ENCODE measurements at places on chromosomes 3 and 15.

- no peak for DNase-seq
These were observed 107.8 kb downstream of the MBNL1 start for GRCh38 chr3:152376351-152377183.

- no peak for DNase-seq
These were observed 59.2 kb downstream of the RSRC1 start for GRCh38 chr3:158169091-158169491.

GRCh38 chr15:62112616-62113593 lies 46.1 kb downstream of the C2CD4A start:
- no peak for DNase-seq

DNA sequence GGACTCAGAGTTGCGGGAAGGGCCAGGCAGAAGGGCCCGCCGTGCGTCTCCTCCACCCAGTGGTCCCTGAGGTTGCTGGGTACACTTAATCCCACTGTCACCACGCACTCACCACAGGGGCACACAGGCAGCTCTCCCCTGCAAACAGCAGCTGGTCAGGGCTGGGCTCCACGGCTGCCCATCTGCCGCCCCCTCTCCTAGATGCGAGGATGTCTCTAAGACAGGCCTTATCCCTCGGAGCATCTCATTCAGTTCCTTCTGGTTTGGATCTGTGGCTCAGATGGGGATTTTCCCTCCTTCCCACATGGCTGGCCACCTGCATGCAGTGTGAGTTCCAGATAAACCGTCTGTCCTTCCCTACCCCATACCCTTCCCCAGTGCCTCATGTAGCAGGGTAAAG lies 26.3 kb downstream of the MRPS11 start:
- no peak for DNase-seq

- DNase-seq = no peak
These were observed 15.7 kb downstream of the SCAANT1 start for GRCh38 chr3:63896332-63897030.

GRCh38 chr3:42689421-42690014 lies 4.2 kb downstream of the KLHL40 start:
- no peak for DNase-seq

DNA sequence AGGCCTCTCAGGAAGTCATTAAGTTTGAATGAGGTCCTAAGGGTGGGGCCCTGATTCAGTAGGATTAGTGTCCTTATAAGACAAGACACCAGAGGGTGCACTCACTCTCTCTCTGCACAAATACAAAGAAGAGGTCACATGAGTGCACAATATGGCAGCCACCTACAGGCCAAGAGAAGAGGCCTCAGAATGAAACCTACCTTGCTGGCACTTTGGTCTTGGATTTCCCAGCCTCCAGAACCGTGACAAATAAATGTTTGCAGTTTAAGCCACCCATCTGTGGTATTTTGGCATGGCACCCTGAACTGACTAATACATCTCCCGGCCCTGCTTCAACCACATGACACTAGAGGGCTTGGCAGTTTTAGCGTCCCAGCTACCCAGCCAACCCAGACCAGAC lies 73.9 kb upstream of the CHRNB4 start:
- DNase-seq = peak; percentile 12

- no peak for DNase-seq
These were observed 102.7 kb downstream of the GLDN start for GRCh38 chr15:51444112-51444511.

DNA sequence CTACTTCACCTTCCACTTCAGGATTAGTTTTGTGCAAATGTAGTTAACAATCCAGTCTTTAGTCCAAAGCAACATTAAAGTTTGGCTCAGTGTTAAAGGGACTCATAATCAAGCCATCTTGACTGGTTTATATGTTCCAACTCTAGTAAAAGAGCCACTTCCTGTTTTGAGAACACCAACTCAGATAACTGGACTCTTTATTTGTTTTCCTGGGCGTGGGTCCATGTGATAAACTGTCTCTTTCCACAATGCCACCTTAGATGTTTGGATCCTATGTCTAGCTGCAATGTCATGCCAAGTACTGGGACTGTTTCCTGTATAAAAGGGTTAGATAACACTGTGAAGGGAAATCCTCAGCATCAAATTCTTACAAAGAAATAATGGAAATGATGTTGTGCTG lies 545.0 kb downstream of the PYDC2 start:
- no peak for DNase-seq

DNA sequence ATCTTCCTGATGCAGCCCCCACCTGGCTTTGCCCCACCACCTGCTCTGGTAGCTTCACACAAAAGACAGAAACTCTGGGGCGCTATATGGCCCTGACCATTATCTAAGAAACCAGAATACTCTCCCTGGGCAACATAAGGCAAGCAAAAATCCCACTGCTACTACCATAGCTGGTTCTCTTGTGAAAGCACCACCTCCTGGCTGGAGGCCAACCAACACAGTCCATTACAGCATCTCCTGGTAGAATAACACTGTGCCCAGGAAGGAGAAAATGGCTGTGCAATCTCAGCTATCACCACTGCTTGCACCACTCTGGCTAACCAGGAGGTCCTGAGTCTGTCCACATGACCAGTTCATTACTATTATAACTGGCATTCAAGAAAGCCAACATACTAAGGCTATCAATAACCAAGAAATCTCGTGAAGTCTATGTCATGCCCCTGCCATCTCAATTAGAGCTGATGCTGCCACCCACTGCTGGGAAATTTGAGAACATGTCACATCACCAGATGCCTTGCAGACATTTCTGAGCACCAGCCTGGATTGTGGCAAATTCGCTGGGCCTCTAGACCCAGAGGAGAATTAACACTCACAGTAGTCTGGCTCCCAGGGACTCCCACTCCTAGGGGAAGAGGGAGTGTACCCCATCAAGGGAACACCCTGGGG lies 1114.8 kb downstream of the ROBO2 start:
- DNase-seq = no peak

GRCh38 chr15:62085740-62086139 lies 19.0 kb downstream of the C2CD4A start:
- DNase-seq = no peak

- no peak for DNase-seq
These were observed 163.1 kb downstream of the FMN1 start for GRCh38 chr15:33031324-33031821.

DNA sequence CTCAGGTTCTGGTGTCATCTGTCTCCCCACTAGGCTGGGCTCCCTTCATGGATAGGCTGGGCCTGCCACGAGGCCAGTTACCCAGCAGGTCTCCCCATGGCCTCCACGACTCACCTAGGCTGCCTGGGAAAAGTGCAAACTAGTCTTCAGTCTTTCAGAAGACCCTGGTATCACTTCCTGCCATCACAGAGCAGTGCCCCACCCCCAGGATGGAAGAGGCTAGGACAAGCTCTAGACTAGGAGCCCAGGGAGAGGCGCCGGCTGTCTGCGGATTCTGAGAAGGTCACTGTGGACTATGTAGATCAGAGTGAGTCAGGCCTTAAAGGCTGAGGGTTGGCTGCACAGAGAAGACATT lies 63.7 kb downstream of the CORO2B start:
- no peak for DNase-seq

DNA sequence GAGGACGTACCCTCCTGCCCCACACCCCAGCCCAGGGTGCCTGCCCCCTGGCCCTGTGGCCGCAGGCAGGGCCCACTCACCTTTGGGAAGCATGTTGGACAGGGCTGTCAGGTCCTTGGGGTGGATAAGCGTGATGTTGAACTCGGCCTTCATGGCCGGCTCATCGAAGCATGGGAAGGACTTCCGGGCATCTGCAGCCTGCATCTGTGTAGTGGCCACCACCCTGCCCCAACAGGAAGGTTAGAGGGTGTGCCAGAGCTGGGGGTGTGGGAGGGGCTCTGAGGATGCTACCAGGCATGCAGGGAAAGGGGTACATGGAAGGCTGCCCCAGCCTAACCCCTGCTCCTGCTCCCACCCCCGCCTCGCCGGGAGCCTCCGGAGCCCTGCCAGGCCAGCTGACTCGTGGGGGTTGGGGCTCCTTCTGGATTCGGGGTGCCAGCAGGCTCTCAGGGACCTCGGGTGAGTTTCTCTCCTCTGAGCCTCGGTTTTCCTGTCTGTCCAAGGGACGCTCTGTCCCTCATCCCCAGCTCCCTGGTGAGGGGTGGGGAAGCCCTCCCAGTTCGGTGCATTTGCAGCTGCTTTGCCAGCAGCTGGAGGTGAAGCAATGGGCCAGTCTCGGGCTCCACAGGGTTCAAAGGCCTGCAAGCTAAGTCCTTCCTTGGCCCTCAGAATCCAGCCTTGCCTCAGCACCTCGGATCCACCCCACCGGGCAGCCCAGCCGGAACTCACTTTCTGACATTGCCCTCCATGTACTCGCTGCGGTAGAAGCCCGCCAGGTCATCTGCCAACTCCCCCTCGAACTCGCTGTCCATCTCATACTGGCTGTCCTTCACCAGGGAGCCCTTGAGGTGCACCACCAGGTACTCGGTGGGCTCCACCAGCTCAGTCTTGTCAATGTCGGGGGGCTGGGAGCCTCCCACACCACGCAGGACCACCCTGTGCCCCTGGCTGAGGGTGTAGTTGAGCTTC lies 9.1 kb downstream of the ANPEP start:
- no peak for DNase-seq

- no peak for DNase-seq
These were observed 192.9 kb upstream of the CADPS start for GRCh38 chr3:63067999-63068645.

DNA sequence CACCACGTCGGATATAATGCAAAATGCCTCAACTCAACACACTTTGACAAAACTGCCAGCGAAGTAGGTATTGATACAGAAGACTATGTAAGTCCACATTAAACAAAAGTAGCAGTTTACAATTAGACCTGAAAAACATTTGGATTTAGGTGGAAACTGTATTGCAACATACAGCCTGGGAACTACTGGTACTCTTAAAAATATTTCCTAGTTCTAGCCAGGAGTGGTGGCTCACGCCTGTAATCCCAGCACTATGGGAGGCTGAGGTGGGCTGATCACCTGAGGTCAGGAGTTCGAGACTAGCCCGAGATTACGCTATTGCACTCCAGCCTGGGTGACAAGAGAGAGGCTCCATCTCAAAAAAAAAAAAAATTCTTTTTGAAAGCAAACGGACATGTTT lies 246.2 kb downstream of the ZBTB20 start:
- no peak for DNase-seq

GRCh38 chr3:55330355-55330754 lies 156.8 kb downstream of the WNT5A start:
- DNase-seq = no peak

DNA sequence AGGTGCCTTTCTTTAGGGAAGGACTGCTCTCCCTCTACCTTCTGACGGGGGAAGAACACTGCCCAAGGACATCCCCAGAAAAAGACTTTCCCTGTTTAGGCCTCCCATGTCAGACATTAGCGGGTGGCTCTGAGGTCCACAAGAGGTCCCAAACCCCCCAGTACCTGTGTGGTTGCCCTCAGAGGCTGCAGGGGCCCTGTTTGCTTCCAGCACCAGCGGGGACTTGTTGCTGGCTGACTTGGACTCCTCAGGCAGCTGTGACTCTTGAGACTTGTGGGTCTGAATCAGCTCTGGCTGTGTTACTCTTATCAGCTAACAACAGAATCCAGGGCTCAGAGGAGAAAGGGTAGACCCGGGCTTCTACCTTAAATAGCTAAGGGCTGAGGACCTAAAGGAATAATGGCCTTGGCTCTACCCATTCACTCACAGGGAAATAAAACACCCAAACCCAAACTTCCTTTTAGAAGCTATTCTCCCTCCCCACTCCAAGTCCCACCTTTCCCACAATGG lies 39.2 kb downstream of the SEMA3G start:
- no peak for DNase-seq

GRCh38 chr3:12977117-12977808 lies 96.0 kb downstream of the IQSEC1 start:
- no peak for DNase-seq

DNA sequence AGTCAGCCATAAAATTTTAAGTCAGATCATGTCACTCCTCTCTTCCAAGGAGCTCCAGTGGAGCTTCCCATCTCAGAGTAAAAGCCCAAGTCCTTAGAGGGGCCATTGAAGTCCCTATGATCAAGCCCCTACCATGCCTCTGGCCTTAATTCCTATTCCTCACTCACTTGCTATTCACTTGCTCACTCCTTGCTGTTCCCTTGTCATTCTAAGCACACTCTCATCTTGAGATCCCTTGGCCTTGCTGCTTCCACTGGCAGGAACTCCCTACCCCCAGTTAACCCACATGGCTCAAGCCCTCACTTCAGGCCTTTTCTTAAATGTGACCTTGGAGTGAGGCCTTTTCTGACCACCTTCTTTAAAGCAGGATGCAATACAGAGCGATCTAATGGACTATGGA lies 12.3 kb upstream of the SECISBP2L start:
- DNase-seq = no peak

- no peak for DNase-seq
These were observed 67.4 kb downstream of the ATP13A5 start for GRCh38 chr3:193310914-193311723.

DNA sequence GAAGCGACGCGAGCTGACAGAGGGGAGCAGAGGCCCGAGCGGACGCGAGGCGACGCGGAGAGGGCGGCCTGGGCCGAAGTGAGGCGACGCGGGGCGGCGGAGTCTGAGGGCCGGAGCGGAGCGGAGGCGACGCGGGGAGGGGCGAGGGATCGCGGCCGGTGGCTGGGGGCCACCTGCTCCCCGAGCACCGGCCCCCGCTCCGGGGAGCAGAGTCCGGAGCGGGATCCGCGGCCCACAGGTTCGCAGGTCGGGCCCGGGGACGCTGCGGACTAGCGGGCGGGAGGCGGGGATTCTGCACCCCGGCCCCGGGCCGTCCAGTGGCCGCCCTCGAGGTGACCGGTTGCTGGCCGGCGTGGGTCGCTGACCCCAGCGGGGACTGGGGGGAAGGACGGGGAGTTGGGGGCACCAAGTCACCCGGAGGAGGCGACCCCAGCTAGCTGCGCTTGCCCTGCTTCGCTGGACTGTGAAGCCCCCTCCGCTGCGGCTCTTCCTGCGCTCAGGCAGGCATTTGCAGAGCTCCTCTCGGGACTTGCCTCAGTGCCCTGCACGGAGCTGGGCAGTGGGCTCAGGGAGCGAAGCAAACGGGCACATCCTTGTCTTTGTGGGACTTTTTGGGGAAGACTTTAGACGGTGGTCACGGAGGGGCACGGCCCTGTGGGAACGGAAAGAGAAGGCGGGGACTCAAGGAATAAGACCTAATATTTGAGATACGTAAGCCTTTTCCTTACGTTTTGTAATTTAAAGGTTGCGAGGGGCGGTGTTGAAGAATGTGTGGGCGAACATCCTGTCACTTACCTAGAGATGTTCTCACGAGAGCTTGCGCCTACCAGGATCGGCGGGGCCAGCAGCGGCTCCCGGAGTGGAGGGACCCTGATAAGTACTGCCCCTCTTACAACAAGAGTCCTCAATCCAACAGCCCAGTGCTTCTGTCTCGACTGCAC lies 566 bp downstream of the HMCES start:
- DNase-seq = peak; percentile 34

DNA sequence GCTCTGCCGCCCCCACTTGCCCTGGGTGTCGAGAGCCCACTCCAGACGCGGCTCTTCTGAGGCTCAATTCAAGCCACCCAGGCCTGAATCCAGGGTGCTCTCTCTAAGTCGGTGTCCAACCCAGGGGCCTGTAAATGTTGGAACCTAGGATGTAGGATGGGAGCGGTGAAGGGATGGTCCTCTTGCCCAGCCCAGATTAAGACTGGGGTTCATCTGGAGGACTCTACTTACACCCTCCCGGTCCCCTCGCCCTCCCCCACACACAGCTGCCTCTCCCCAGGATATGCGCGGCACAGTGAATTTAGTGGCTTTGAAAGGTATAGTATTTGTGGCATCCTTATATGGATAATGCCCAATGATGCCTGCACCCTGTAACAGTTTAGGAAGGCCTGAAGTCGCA lies 822 bp upstream of the FBN1 start:
- no peak for DNase-seq
